ENCODE measurements at places on chromosomes 1 and 21.

DNA sequence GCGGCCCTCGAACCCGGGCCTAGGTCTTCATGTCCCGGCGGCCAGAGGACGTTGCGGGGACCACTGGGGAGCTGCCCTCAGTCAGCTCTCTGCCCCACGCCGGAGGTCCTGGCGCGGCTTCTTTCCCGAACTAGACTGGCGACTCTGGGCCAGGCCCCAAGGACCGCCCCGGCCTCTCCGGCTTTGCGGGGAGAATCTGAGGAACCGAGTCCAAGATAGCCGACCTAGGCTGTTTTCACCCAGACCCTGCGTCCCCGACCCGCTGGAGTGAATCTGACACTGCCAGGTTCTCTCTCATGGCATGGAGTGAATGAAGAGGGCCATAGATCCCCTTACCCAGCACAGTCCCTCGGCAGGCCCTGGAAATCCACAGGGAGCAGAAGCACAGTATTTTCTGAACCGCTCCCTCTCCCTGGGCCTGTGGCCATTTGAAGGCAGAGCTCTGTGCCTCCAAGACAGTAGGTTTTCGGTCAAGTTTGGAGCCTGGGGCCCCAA is 9.9 kb upstream of the BARHL2 start:
- DNase-seq, result no peak

DNA sequence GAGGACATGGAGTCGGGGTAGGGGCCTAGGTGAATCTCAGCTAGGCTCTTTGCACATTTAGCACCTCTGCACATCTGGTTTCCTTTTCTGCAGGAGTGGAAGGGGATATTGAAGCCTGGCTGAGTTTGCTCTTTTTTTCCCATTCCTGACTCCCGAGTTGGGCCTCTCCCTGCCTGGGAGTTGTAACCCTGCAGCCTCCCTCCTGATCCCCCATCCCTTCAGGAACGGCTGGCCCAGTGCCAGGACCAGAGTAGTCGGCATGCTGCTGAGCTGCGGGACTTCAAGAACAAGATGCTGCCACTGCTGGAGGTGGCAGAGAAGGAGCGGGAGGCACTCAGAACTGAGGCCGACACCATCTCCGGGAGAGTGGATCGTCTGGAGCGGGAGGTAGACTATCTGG is 836 bp downstream of the OLFML3 start:
- DNase-seq, result no peak

DNA sequence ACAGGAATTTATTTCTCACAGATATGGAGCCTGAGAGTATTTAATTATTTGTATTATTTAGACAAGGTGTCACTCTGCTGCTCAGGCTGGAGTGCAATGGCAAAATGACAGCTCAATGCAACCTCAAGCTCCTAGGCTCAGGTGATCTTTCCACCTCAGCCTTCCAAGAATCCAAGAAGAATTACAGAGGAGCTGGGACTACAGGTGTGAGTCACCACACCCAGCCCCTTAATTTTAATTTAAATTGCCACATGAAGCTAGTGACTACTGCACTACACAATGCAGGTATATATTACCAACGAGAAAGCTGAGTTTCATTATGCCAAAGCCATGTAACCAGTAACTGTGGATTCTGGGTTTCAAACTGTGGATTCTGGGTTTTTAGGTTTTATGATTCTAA is 2.1 kb downstream of the KHDC4 start:
- no peak for DNase-seq

DNA sequence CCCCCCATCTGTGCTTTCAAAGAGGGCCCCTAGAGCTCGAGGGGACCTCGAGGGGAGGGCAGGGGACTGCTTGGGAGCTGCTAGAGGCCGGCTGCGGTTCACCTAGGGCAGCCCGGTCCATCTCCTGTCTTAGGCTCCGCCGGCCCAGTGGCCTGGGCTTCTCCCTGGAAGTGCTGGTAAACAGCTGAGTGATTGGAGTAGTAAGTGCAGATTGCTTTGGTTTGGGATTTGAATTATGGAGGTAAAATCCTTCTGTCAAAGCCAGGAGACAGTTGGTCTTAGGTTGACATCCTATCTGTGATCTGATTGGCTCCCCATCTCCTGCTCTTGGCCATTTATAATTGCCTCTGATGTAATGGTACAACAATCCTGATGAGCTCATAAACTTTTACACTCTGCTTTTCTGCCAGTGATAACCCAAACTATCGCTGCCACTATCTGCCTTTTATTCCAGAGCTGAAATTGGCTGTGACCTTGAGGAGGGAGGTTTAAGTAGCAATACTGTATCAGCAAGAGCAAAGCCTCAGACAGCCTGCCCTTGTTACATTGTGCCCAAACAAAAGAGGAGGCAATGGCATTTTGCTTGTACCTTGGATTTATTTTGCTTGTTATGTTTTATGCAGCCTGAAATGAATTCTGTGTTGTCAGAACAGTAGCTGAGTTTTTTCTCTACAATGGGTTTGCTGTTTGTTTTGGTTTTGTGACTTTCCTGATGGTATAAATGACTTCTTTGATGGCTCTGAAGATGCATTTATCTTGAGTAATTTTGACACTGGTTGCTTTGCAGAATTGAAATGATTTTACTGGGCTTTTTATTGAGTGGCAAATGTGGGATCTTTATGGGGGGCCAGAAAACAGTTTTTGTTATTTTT is 2.4 kb downstream of the ARID1A start:
- no peak for DNase-seq

GRCh38 chr1:109210058-109210457 is 3.7 kb upstream of the SARS1 start:
- DNase-seq, result no peak
